Activated gamma-delta T cell treated with anti-CD3 and anti-CD28 coated beads, Interleukin-2, amount 50 U/mL, for 16 hours (primary cell): ENCODE measurements at places on chromosomes 2 and 18.

DNA sequence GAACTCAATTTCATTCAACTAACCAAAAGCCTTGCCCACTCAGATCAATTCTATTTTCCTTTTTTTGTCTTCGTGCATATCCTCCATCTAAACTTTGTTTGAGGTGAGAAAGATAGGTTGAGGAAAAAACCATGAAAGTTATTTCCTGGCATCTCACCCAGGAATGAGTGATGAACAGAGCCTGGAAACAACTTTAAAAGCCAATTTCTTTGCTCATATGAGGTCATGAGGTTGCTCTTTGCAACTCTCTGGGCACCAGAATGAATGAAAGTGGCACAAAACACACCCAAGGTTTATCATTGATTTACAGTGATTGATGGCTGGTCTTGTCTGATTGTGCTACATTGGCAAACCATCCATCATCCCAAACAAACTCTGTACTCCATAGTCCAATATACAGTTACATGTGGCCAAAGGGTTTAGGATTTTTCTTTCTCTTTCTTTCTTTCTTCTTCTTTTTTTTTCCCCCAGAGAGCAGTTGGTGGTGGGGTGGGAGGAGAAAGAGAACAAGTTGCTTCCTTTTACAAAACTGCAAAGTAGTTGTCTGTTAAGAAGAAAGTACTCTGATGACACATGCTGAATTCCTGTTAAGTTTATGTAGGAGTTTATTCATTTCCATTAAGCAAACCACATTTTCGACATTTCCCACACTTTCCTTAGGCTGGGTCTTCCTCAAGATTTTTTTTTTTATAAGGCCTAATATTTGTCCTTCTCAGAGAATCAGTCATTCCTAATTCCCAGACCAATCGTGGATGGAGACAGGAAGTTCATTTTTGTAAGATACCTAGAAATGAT, 575.9 kb upstream of the ZEB2 start:
- DNase-seq: no peak

- DNase-seq: no peak
Measured at GRCh38 chr2:238506371-238507068, 79.8 kb downstream of the ASB1 start.

DNA sequence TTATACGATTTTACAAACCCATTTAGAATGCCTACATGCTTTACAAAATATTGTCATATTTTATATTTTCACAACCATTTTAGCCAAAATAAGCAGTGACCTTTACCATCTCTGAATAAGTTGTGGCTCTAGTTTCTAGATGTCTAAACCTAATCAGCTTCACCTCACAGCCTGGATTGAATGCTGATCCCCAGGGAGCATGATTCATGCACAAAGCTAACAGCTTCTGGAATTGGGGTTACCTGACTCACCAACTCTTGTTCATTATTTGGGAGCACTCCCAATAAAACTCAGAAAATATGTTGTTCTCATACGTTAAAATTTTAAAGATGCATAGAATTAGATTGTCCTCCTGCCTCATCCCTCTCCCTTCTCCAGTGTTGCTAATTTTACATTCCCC, 611.7 kb upstream of the NETO1 start:
- no peak for DNase-seq

- DNase-seq: no peak
Measured at GRCh38 chr2:180520206-180520605, 460.2 kb upstream of the UBE2E3 start.

DNA sequence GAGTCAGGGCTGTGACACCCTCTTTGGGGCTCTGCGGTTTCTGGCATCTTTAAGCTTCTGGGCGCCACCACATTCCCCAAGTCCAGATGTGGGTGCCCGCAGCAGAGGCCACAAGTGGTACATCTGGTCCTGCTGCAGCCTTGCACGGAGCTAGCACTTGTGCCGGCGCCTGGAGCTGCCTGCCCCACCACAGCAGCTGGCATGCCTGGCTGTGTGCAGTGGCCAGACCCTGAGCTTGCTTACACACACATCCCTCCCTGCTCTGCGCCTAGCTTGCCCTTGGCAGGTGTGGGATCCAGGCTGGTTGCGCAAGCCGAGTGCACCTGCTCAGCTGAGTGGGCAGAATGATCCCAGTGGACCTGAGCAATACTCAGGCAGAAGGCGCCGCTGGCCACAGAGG, 27.3 kb downstream of the SLC4A10 start:
- DNase-seq: no peak

- DNase-seq: no peak
Measured at GRCh38 chr18:3577281-3577855, 127.4 kb downstream of the TGIF1 start.
